ENCODE measurements at places on chromosomes 3 and 15.

DNA sequence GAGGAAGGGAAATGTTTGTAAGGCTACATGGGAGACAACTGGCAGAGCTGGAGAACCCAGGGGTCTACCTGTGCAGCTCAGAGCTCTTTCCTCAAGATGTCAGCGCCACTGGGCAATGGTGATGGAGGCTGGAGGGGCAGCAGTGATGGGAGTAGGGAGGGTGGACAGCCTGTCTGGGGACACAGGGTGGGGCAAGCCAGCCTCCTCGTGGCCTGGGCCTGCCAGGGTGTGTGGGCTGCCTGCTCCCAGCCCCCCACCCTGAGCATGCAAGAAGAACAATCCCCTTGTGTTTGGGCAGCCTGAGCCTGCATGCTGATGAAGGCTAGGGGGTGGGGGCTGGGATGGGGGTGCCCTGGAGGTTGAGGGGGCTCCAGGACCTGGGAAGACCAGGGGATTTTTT is 1.2 kb downstream of the PCBP4 start:
- DNase-seq = no peak

DNA sequence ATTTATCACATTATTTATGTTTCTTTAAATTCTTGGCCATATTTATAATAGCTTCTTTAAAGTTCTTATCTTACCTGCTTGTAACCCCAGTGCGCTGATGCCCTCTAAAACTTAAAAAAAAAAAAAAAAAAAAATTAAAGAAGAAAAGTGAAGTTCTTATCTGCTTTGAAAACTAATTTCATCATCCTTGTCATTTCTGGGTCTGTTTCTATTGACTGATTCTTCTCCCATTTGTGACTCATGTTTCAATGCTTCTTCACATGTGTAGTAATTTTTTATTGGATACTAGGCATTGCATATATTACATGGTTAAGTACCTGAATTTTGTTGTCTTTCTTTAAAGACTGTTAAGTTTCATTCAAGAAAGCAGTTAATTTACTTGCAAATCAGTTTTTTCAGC is 3.4 kb upstream of the SEC22A start:
- DNase-seq = no peak

DNA sequence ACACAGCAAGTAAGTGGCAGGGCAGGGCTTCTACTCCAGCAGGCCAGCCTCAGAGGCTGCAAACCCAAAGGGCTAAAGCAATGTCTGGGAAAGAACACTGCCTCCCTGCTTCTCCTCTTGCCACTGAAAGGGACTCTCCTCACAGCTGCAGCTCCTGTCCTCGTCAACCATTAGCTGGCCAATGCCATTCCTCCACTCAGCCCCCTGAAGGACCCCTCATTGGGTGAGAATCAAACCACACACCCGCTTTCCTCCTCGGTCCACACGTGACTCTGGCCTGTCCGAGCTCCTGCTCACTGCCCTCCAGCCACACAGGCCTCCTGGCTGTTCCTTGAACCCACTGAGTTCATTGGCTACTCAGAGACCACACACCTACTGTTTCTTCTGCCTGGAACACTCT is 253.7 kb upstream of the TLE3 start:
- DNase-seq = no peak

DNA sequence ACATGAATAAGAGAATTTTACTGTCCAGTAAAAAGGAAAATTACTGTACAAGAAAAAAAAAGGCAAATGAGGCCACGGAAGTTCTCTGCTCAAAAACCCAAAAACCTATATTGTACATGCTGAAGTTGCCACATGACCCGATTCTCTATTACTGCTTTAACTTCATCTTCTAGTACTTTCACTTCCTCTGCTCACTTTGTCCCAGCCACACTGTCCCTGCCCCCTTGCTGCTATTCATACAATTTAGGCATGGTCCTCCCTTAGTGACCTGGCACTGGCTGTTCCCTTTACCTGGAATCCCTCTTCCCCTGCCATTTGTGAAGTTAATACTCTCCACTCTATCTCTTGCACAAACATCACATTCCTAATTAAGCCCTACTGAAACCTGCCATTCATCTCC is 457.4 kb downstream of the MAGI1 start:
- DNase-seq = no peak

- DNase-seq = no peak
Measured at GRCh38 chr15:79172032-79172481, 81.5 kb upstream of the RASGRF1 start.

DNA sequence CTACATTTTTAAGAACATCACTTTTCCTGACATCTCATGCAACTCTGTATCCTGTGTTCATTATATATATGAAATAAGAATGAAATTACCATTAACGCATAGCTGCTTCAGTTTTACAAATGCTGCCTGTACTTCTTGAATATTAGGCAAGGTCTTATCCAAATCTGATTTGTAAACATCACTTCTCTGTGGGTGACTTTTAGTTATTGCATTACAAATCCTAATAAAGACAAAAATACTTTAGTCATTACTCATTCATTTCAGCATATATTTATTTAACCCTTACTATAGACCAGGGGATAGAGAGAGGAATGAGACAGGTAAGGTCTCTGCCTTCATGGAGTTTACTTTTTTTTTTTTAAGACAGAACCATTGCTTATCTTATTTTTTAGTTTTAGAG is 36.8 kb downstream of the MTMR10 start:
- no peak for DNase-seq

GRCh38 chr15:94761574-94761973 is 530.2 kb downstream of the MCTP2 start:
- no peak for DNase-seq

DNA sequence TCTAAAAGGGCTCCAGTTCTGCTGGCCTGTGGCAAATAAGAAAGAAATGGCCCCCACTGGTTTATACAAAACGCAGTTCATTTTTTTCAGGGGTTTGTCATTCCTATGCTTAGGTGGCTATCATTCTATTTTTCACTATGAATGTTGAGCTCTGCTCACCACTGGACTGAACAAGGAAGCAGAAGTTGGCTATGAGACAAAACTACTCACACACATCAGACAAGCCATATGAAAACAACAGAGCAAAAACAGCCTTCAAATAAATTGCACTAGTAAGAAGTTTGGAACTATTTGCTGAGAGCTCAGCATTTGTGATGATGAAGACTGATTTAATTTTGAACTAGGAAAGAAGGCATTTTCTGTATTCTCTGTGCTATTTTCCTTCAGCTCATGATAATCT is 328.5 kb downstream of the MECOM start:
- no peak for DNase-seq

DNA sequence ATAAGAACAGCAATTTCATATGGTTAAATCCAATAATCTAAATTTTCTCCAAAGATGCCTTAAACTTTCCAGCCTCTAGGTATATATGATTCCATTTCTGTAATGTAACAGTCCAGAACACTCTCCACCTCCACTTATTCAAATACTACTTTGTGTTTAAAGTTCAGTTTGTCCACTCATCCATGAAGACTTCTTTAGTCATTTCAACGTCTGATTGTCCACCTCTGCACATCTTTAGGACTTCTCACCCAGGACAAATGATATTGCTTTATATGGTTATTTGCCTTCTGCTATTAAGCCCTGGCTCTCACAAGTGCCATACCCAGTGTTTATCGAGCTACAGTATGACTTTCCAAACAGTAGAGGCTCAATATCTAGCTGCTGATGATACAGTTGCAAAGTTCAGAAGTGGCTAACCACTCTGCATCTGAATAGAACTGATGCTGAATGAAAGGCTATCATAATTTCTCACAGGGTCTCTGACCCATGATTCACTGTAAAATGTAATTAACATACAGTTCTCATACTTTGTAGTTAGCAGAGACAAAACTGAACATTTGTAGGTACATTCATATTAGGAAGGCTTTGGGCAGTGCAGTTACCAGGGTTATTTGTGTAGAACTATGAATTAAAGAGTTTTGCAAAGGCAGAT is 93.7 kb upstream of the MBNL1 start:
- DNase-seq = no peak

- DNase-seq = peak; percentile 70
Measured at GRCh38 chr3:52444860-52445793, at the start of gene SEMA3G. TSS of gene SEMA3G (minus strand) at chr3:52445103. CDS start at chr3:52445027, 76 bp downstream.

DNA sequence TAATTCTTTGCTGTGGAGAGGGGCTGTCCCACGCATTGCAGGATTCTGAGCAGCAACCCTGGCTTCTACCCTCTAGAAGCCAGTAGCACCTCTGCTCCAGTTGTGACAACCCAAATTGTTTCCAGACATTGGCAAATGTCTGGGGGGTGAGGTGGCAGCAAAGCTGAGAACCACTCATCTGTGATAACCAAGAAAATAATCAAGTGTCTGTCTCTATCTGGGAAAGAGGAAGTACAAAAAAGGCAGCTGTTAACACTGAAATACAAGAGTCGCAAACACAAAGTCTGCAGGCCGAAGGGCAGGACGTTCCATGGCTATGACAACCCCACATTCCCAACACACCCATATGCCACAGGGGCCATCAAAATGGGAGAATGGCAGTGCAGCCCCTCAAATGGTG is 42.2 kb upstream of the GNB5 start:
- DNase-seq = no peak

GRCh38 chr15:51739061-51739712 is 1.7 kb upstream of the LYSMD2 start:
- DNase-seq = no peak

GRCh38 chr3:72912532-72912931 is 24.7 kb downstream of the GXYLT2 start:
- no peak for DNase-seq

- no peak for DNase-seq
Measured at GRCh38 chr15:101059381-101060341, 140.5 kb downstream of the LRRK1 start.

DNA sequence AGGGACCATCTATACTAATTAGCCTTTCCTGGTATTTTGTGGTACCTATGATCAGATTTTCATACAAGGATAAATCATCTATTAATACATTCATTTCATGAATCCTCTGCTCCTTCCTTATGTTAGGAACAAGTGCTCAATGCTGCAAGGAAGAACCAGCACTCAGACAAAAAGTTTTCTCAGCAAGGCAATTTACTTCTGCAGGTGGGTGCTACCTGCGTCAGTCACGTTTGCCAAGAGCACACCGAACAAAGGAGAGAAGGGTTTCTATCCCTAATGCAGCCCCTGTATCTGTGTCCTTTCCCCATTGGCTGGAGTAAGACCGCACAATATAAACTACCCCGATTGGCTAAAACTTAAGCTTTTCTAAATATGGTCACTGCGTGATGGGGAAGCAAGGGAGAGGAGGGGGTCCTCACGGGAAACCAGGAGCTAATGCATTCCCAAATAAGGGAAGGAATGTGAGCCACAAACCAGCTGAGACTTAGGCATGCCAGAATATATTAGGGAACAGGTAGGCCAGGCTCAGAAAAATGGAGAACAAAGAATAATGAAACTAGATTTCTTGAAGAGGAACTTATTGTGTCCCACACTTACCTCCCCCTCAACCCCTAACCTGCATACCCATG is 76.5 kb downstream of the AQR start:
- no peak for DNase-seq

Data from activated gamma-delta T cell treated with Interleukin-2 at 50 U/mL for 16 hours (primary cell).